ENCODE measurements at places on chromosomes 12 and 14.

DNA sequence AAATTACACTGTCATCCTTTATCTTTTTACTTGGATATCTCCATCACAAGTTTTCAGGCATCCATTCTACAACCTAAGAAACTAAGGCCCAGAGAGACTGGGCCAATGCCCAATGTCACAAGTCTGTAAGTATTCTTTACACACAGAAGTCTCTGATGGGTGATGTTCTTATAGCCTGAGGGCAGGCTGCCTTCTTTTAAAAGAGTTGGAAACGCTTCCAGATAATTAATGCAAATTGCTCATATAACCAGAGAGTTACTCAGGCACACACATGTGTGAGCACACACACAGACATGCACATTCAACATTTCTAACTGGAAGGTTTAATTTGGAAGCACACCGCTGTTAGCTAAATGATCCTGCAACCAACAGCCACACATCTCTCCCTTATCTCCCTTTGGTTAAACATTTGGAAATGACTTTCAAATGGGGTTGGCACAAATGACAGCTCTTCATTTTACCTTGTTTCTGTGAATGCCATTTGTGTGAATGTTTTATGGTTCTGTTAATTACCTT lies 160.8 kb upstream of the TMPO start:
- no peak for DNase-seq

DNA sequence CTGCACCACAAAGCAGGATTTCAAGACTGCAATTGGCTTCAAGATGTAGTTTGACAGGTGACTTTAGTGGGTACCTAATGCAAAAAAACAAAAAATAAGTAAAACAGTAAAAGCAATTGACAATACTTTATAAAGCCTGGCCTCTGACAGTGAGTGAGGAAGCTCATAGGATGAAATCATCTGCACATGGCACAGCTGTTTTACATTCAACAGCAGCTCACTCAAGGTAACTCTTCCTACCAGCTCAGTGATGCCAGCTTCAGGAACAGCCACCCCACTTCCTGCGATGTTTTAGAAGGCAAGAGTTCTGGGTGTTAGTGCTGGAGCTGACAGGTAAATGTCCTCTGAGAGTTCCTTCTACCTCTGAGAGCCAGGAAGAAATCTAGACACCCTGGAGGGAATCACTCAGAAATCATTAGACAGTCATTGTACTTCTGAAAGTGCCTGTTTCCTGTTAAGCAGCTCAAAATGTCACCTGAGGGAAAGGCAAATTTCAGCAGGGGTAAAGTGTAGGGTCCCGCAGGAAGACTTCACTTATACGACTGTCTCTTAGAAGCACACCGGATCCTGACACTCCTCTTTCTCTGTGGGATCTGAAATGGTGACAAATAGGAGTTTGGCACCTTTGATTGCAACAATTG lies 99.9 kb downstream of the FOXN3 start:
- no peak for DNase-seq

GRCh38 chr12:40575987-40576386 lies 116.3 kb upstream of the CNTN1 start:
- DNase-seq: no peak

- DNase-seq: no peak
These were observed 4.0 kb upstream of the C1R start for GRCh38 chr12:7096006-7096932.

- no peak for DNase-seq
These were observed 46.4 kb upstream of the BMP4 start for GRCh38 chr14:54003064-54003463.

DNA sequence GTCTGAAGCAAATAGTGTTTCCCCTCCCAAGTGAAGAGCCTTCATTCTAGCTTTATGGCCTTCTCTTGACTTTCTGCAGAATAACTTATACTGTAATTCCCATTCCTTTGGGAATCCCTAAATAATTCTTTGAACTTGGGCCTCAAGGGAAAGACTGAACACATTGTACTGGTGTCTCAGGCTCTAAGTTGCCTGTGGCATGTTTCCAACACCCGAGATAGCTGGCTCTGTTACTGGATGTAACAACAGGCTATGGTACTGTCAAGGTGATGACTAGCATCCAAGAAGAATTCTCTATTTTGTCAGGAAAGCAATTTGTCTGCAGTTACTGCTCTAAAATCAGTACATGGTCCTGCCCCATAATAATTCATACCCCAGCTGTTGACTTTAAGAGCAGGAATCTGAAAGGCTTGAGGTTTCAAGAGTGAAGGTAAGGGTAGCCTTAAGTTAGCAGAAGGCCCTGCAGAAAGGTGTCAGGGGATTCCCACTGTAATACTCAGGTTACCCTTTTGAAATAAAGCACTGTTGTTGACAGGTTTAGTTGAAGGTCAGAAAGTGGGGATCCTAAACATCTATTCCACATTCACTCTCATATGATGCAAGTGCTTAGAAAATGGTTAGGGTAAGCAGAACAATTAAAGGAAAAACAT lies 5.2 kb downstream of the GPX2 start:
- DNase-seq: no peak

GRCh38 chr12:53644133-53644532 lies 18.0 kb upstream of the ATF7 start:
- DNase-seq: no peak

Data from HTR-8/SVneo (cell line).